SHP77 treated with DMSO at 0.1 percent for 48 hours (cell line): ENCODE measurements at places on chromosomes 13 and 19.

GRCh38 chr13:45751885-45752284, 49.8 kb downstream of the CBY2 start:
- DNase-seq, result no peak

DNA sequence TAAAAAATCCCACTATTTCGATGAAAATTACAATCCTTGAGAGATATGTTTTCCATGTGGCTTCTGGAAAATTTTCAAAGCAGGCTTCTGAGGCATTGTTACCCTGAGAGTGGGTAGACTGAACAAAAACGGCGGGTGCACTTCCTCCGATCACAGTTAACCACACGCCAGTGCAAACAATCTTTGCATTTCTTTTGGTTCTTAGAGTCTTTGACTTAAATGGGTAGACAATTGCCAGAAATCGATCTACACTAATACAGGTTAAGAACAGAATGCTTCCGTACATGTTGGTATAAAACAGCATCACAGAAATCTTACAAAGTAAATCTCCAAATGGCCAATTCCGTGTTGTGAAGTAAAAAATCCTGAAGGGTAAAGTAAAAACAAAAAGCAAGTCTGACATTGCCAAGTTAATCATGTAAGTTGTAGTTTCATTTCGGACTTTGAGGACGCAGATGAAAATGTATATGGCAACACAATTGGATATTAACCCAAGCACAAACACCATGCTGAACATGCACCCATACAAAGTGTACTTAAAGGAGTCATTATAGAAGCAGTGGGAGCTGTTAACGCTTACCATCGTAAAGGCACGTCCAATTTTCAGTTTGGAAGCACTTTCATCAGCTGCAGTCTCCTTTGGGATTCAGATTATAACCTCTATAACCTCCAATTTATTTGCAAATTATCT, 927 bp downstream of the LPAR6 start:
- no peak for DNase-seq

GRCh38 chr19:18869023-18869618, 26.8 kb downstream of the CERS1 start:
- no peak for DNase-seq

GRCh38 chr19:40091205-40092129, 724 bp upstream of the ZNF780A start:
- DNase-seq, result no peak

GRCh38 chr13:102947745-102948405, 102.0 kb downstream of the ERCC5 start:
- peak; percentile 56 for DNase-seq

GRCh38 chr13:30803749-30804148, 68.4 kb downstream of the ALOX5AP start:
- DNase-seq, result no peak
